ENCODE measurements at places on chromosomes 5 and 9.

- peaks cover 49% of the 10 kb centered on the region for H3K4me1 ChIP-seq
- peak overlapping the region; percentile 98 for H3K27ac ChIP-seq
- no peak for DNase-seq
These were observed 4.5 kb downstream of the GRK6 start for GRCh38 chr5:177430972-177431316.

DNA sequence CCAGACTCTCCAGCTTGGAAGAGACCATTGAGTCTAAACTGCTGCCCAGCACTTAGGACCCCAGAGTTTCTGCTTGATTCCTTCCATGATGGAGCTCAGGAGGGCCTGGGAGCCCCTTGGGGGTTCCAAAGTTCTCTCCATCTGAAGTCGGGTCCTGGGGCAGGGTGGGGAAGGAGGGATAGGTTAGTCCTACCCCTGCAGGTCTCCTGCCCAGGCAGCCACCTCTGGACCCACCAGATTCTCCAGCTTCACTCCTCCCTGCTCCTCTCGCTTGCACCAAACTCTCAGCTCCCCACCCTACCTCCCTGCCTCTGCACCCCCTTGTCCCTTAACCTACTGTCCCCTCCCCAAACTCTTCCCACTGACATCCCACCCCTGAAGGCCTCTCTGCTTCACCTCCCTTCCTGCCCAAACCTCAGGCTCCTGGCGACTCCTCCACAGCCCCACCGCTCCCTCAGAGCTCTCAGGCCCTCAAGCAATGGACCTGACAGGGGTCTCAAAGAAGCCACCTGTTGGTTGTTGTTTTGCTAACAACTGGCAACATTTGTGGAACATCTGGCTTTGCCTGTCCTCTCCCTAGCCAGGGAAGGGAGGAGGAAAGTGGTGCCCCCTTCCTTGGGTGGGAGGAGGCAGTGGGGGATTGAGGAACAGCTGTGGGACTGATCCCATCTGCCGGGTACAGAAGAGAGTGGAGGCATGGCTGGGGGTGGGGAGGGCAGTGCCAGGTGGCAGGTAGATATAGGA lies 137.5 kb downstream of the RGS3 start:
- H3K27ac ChIP-seq: no peak overlapping the region
- H3K4me1 ChIP-seq: no peaks in the 10 kb centered on the region
- no peaks in the 10 kb centered on the region for H3K36me3 ChIP-seq
- no peak for DNase-seq

DNA sequence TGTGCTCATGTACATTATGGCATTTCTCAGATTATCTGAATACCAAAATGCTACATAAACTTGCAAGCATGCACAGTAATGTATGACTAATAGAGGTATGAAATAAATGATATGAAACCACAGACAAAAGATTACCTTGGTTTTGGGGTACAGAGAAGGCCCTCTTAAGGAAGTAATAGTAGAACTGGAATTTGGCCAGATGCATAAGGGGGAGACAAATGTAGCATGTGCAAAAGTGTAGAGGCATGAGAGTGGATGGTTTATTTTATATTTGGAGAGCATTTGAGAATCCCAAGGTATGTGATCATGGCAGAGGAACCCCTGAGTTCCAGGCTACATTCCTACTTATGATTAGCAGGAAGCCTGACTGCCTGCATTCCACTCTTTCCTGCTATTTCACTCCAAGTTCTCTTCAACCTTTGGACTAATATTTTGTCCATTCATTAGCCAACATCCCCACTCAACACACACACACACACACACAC lies 74.2 kb downstream of the MAMDC2 start:
- no peak overlapping the region for H3K4me3 ChIP-seq
- H3K36me3 ChIP-seq: no peaks in the 10 kb centered on the region
- DNase-seq: no peak
- no peak overlapping the region for H3K27ac ChIP-seq
- no peaks in the 10 kb centered on the region for H3K27me3 ChIP-seq
- no peaks in the 10 kb centered on the region for H3K4me1 ChIP-seq

- no peak overlapping the region for H3K4me3 ChIP-seq
- no peak overlapping the region for H3K27ac ChIP-seq
- H3K27me3 ChIP-seq: no peaks in the 10 kb centered on the region
- DNase-seq: no peak
- no peaks in the 10 kb centered on the region for H3K36me3 ChIP-seq
These were observed 76.2 kb downstream of the SH3TC2 start for GRCh38 chr5:148986636-148987035.

DNA sequence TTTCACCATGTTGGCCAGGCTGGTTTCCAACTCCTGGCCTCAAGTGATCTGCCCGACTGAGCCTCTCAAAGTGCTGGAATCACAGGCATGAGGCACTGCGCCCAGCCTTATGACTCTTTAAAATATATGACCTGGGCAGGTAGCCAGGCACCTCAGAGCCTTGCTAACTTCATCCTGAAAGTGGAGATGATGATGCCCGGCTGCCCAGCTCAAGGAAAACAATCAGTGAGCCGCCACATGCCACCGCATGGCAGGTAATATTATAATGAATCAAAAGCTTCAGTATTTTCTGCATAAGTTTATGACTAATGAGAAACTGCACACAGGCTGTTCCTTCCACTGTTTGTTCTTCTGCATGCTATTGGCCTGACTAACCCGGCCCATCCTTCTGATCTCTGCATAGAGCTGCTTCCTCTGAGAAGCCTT lies 30.4 kb upstream of the DMRT1 start:
- H3K4me1 ChIP-seq: no peaks in the 10 kb centered on the region
- H3K36me3 ChIP-seq: no peaks in the 10 kb centered on the region
- no peak for DNase-seq
- H3K27ac ChIP-seq: no peak overlapping the region
- no peak overlapping the region for H3K4me3 ChIP-seq
- no peaks in the 10 kb centered on the region for H3K27me3 ChIP-seq

DNA sequence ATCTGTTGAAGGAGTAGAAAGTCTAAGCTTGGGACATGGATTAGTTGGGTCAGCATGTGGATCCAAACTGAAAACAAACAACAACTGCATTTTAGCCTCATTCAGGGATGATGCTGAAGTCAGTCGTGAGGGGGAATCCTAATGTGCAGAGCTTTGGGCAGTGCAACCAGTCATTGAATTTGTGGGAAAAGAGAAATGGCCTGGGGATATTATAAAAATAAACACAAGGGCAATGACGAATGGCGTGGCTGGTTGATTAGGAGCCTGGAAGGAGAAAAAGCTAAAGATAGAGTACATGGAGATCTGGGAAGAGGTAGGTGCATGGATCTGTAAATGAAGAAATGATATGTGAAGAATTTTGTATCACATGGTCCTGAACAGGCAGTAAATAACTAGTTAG lies 477.6 kb downstream of the TLE1 start:
- no peak for DNase-seq
- H3K36me3 ChIP-seq: no peaks in the 10 kb centered on the region
- H3K4me1 ChIP-seq: no peaks in the 10 kb centered on the region
- no peaks in the 10 kb centered on the region for H3K27me3 ChIP-seq

GRCh38 chr9:25261445-25261844 lies 416.8 kb downstream of the TUSC1 start:
- H3K27me3 ChIP-seq: no peaks in the 10 kb centered on the region
- no peaks in the 10 kb centered on the region for H3K4me1 ChIP-seq
- no peak overlapping the region for H3K4me3 ChIP-seq
- no peak overlapping the region for H3K27ac ChIP-seq

DNA sequence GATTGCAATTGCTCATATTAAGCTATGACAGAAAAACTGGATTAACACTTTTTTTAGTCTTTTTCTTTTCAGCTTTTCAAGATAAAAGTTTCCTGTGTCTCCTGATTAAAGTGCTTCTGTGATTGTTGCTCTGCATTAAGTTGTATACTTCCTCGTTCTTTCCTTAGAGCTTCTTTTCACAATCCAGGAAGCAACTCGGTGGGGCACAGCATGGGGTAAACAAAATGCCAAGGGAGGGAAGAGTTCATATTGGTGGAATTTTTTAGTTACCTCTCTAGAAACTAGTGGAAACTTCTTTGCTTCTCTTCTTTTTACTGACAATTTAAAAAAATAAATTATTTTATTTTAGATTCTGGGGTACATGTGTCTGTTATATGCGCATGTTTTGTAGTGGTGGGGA lies 37.8 kb upstream of the ARRDC3 start:
- peaks cover 20% of the 10 kb centered on the region for H3K4me1 ChIP-seq
- H3K4me3 ChIP-seq: no peak overlapping the region
- DNase-seq: no peak

DNA sequence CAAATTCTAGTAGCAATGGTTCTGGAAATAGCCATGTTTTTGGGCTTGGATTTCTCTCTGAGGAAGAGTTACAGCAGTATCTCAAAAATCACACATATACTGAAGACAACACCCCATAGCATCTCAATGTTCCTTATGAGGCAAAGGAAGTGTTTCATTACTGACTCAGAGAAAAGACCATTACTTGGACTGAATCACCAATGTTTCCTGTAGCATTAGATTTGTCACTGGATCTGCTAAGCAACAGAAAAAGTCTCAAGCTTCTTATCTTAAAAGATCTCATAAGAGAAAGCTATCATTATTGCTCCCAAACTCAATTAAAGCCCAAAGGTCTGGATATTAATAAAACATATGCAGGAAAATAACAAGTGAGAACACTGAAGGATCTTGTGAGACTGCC lies 272.4 kb downstream of the ADAMTS6 start:
- H3K4me1 ChIP-seq: no peaks in the 10 kb centered on the region
- H3K4me3 ChIP-seq: no peak overlapping the region
- no peaks in the 10 kb centered on the region for H3K36me3 ChIP-seq
- no peak overlapping the region for H3K27ac ChIP-seq
- H3K27me3 ChIP-seq: no peaks in the 10 kb centered on the region
- DNase-seq: no peak

GRCh38 chr5:156534085-156534484 lies 207.1 kb downstream of the SGCD start:
- H3K27ac ChIP-seq: no peak overlapping the region
- no peak overlapping the region for H3K4me3 ChIP-seq
- peaks cover 10% of the 10 kb centered on the region for H3K4me1 ChIP-seq

DNA sequence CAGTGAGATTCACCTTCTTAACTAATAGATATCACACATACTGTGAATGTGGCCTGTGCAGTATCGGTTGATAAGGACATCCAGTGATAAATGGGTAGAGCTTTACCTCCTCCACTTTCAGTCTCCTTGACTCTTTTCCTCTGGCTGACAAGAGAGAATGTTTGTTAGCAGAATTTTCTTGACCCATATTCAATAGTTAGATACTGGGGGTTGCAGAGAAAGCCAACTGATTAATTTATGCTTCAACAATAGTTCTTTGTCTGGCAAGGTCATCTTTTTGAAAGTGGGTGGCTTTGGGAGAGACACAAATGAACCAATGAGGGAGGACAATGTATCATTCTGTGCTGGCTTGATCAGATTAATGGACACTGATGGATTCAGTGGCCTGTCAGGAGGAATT lies 30.3 kb downstream of the TTC23L start:
- no peak overlapping the region for H3K27ac ChIP-seq
- no peak for DNase-seq
- H3K4me3 ChIP-seq: no peak overlapping the region
- no peaks in the 10 kb centered on the region for H3K36me3 ChIP-seq

DNA sequence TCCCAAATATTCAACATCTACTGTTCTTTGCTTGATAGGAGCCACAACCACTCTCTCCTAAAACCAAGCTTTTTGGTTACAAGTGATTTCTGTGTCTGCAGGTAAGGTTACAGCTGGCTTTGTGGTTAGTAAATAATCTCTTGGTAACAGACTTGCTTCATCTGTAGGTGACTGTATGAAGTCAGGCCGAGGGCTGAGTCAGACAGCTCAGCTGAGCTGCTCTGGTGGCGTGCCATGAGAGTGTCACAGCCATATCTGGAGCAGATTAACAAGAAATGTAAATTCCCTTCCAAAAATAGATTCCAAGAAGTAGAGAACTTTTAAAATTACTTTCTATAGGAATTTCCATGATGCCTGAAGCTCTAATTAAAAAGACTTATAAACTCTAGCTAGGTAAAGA lies 23.7 kb upstream of the TAS2R1 start:
- no peaks in the 10 kb centered on the region for H3K36me3 ChIP-seq
- DNase-seq: peak; percentile 47
- no peaks in the 10 kb centered on the region for H3K27me3 ChIP-seq
- no peak overlapping the region for H3K27ac ChIP-seq
- no peak overlapping the region for H3K4me3 ChIP-seq
- H3K4me1 ChIP-seq: no peaks in the 10 kb centered on the region

DNA sequence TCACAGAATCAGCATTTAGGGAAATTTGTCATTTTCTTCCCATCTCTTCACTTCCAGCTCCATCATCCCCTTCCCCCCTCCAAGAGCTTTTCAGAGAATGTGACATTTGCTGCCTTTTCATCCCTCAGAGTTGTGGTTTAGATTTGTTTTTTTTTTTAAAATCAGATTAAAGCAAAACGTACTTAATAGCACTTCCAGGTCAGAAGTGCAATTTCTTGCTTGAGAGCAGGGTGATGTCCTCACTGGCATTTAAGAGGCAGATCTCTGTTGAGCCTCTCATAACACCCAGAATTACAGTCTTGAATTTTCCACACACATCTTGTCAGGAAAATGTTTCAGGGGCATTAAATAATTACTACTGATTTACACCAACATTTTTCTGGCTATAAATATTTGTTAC lies 236.8 kb upstream of the VLDLR start:
- H3K27me3 ChIP-seq: no peaks in the 10 kb centered on the region
- H3K4me1 ChIP-seq: no peaks in the 10 kb centered on the region
- H3K4me3 ChIP-seq: no peak overlapping the region
- DNase-seq: no peak
- no peak overlapping the region for H3K27ac ChIP-seq

- no peak overlapping the region for H3K27ac ChIP-seq
- H3K27me3 ChIP-seq: no peaks in the 10 kb centered on the region
- H3K36me3 ChIP-seq: no peaks in the 10 kb centered on the region
- H3K4me3 ChIP-seq: no peak overlapping the region
- H3K4me1 ChIP-seq: no peaks in the 10 kb centered on the region
- no peak for DNase-seq
These were observed 98.9 kb upstream of the NTRK2 start for GRCh38 chr9:84570482-84571154.

DNA sequence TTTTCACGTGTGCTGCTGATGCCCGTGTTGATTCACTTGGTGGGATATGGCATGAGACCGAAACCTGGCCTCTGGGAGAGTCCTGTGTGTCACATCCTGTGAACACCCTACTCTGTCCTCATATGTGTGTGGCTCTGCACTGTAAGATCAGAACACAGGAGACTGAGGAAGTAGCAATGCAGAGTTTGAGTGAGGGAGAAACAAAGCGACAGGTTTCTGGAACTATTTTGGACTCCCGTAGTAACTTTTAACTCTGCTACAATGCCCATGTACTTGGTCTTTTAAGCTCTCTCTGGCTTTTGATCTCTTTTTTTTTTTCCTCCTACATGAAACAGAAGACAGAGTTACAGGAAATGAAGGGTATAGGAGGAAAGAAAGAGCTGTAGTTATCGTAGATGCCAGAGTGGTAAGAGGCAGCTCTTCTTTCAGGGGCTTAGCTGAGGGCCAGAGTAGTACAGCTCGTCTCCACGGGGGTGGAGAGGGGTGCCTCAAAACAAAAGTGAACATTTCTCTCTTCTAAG lies 26.6 kb downstream of the GRAMD2B start:
- peak; percentile 77 for DNase-seq
- peaks cover 25% of the 10 kb centered on the region for H3K4me1 ChIP-seq
- H3K27ac ChIP-seq: peak overlapping the region; percentile 98
- no peaks in the 10 kb centered on the region for H3K27me3 ChIP-seq

GRCh38 chr5:1008451-1009358 lies at the start of gene NKD2:
TSS of gene NKD2 (plus strand) at chr5:1008802. CDS start at chr5:1009058, 256 bp downstream.
- peaks cover 48% of the 10 kb centered on the region for H3K4me1 ChIP-seq
- peaks cover 21% of the 10 kb centered on the region for H3K27me3 ChIP-seq
- peak within 1 kb of the TSS; percentile 44 for H3K27ac ChIP-seq

All from MM.1S (cell line).